T-helper 17 cell (primary cell): ENCODE measurements at places on chromosomes 2 and 18.

DNA sequence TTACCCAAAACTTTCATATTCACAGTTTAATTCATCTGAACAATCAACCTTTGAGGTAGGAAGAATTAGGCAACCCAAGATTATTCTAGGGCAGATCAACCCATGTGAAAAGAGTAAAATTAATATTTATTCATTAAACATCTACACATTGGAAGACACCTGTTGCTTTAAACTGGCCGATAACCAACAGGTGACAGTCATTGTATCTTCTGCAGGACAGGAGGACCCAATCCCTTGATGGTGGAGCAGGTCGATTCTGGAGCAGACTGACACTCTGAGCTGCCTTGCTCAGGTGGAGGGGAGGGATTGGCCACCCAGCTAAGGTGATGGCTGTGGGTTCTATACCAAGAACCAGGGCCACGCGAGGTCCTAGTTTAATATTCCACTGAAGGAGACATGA is 230.3 kb downstream of the OSR1 start:
- DNase-seq: no peak

DNA sequence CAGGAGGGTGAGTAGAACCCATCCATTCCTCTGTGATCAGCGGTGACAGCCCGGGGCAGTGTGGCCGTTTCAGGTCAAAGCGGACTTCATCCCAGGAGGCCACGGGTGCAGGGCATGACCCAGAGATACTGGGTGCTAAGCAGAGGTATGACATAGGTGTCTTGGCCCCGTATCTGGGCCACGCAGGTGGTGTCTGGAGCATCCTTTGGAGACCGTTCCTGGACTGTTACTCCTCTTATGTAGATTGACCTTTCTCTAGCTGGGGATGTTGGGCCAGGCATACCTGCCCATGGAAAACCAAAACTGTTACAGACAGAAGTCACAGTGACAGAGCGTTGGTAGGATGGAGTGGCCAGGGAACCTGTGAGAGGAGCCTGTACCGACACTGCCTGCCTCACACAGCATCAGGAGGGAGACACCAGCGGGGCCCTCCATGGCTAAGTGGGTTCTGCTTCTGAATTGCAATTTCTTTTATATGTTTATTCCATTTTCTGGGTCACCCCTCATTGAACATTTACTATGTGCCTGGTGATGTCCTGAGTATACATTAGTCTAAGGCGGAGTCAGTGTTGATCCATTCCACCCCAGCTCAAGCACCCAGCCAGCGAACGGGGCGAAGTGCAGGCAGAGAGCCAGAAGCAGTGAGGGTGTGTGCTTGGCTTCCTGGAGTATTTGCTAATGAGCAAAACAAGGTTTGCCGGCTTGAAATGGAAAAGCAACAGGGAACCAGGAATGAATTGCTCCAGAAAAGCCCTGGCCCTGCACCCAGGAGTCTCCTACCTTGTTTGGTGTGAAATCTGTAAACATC is 141.7 kb downstream of the SH3RF3 start:
- DNase-seq: no peak

DNA sequence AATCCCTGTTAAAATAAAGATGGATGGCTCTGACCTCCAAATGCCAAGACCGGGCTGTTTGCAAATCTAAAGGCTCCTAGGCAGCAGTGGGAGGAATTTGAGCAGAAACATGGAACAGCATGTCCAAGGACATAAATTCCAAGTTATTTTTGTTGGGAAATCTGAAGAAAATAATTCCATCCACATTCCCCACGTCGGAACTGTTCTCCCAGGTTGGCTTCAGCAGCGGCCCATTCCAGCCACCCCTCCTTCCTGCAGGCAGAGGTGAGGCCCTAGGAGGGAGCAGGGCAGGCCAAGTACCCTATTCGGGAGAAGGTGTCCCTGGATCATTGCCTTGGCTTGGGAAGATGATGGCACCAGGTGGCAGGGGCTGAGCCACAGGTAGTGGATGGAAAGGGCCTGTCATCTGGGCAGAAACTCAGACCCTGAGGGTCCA is 117.1 kb downstream of the CAPN13 start:
- DNase-seq: no peak

DNA sequence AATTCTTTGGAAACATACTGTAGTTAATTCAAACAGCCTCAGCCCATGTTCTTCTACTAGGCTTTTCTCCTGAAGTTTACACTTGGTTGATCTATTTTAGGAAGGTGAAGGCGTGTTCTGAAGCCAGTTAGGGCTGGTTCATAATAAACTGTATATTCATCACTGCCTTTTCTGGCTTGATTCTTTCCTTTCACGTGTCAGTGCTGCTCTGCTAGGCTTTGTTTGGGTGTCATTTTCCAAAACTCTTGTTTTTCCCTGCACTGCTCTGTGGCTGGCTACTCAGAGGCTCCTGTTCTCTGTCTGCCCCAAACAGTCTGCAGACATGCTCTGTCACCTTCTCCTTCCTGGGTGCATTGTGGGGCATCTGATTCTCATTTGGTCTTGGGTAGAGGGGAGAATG is 136.1 kb downstream of the PARD3B start:
- no peak for DNase-seq

DNA sequence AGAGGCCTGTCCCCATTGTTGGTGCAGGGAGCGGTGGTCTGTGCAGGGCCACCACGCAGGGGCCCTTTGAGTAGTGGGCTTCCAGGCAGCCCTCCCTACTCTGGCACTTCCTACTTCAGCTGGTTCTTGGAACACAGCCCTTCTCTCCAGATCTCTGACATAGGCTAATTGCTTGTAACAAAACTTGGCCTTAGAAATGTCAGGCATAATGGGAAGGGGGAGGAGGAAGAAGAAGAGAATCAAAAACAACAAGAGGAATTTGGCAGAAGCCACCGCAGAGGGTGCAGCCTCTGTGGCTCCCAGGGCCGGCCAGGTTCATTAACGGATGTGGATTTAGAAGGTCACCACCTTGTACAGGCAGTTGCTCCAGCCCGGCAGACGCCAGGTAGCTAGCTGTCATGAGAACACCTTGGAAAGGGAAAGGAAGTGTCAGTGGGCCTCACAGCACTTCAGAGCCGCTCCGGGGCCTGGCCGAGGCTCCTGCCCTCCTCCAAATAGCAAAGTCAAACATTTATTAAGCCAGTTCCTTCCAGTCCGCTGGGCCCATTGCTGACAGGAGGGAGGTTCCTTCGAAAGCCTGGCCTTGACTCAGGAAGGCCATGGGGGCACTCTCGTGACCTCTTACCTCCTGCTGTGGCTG is 7.4 kb downstream of the BOD1L2 start:
- DNase-seq: no peak

DNA sequence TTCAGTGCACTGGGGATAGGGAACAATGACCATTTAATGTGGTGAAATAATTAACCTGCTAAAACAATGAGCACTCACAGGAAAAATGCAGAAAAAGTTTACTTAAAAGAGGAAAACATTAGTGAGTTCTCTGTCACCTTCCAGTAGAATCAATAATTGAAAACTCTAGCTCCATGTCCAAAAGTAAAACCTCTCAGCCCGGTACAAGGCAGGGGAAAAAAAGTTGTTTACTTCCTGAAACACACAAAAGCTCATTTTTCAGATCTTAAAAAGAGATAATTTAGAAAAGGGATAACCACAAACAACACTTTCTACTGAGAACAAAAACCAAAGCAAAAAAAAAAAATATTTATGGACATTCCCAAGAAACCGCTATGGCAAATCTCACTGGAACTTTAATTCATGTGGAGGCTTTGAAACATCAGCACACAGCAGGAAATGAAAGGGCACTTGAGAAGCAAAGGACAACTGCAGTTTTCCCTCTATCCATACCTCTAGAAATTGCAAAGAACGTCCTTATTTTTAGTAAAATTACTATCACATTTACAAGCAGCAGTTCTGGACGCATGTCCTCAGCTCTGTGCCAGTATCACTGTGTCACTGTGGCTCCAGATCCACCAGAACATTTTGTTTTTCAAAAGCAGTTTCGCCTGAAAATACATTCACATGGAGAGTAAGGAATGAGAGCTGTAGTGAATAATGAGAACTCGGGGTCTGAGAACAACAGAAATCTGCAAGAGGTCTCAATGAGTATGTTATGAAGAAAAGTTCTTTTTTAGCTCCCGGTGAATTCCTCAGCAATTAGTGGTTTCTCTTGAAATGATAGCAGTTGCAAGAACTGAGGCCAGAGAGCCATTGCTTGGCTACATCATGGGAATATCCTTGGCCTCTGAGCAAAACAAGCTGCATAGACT is 44.7 kb upstream of the DNAH7 start:
- DNase-seq: no peak

GRCh38 chr2:74593826-74594772 is 39.6 kb downstream of the DOK1 start:
- no peak for DNase-seq

DNA sequence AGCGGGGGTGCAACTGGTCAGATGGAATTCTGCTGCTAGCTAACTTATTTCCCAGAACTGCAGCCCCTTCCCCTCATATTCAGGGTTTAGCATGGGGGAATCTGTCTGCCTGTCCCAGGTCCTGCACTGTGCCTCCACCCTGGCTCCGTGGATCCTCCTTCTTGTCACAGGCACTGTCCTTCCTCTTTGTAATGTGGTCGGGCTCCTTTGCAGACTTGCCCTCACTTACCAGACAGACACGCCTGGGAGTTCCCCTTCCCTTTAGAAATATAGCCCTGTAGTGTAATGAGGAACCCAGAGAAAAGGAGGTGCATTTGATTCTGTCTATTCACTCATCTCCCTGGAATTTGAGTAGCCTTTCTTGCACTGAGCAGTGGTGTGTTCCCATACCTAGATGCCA is 108.7 kb downstream of the TRIM43 start:
- DNase-seq: no peak

DNA sequence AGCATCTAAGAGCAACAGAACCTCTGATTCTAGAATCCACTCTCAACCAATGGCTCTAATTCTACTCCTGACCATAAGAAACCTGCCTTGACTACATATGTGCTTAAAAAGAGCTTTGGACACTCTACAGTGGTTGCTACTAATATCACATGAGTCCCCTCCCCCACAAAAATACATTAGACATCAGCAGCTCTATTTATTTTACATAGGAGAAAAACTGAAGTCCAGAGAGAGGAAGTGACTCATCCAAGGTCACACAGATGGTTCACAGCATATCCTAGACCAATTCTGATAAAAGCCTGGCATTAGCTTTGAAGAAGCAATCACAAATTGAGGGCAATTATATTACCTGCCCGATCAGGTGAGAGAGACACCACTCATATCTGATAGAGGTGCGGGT is 49.8 kb downstream of the ALK start:
- no peak for DNase-seq

DNA sequence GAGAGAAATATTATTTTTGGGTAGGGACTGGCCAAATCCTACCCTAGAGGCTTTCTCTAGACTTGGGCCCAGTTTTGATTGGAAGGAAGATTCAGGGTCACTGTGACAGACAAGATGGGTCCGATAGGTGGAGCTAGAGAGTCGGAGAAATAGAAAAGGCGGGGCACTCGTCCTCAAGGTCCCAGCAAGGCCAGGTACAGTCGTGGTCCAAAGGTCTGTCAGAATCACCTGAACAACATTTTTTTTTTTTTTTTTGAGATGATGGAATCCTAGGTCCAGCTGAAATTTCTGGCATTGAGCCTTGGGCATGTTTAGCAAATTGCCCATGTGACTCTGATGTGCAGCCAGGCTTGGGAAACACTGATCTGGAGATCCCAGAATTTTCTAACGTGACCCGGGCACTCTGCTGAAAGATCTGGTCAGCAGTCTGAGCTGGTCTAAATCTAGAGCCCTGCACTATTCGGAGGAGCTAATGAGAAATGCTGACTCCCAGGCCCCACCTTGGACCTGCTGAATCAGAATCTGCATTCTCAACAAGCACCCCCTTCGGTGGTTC is 23.0 kb upstream of the NTSR2 start:
- peak; percentile 43 for DNase-seq

DNA sequence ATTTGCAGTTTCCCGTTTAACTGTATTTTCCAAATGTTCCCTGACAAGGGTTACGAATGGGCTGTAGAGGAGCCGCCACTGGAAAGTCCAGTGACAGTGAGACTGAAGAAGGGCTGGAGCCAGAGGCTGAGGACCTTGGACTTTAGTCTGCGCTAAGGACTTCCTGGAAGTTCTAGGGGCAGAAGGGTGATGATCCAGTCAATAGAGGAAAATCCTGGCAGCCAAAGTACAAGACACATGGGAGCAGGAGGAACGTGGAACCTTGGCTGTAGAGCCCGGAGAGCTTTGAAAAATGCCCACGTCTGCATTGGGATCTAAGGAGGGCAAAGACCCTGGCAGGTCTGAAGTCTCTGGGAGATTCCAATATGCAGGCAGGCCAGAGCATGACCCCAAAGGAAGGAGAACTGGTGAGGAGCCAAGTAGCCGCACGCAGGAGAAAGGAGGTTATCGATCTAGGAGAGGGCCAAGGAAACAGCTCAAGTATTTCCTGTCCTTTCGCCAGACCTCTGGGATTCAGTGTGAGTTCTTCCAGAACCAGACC is 28.5 kb downstream of the MBP start:
- DNase-seq: no peak

DNA sequence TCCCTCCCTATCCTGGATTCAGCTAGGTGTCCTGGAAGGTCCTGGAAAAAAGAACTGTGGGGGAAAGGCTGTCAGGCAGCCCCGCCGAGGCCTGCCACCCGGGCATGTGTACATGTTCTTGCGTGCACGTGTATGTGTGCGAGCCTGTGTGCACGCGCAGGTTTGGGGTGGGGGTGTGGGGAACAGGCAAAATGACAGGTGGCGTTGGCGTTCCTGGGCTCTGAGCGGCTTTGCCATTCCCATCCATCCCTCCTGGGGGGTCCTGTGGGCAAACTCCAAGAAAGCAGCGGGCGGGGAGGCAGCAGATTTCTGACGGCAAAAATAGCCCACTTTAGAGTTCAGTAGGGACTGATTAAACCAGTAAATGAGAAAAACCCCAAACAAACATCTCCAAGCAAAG is 35.6 kb downstream of the EMX1 start:
- no peak for DNase-seq

GRCh38 chr2:2640371-2640770 is 309.3 kb upstream of the MYT1L start:
- no peak for DNase-seq

- DNase-seq: no peak
These were observed 107.6 kb downstream of the TRIB2 start for GRCh38 chr2:12824351-12824777.

- no peak for DNase-seq
These were observed 49.9 kb upstream of the RNU4ATAC start for GRCh38 chr2:121480826-121481225.

GRCh38 chr2:100520224-100520623 is 42.6 kb upstream of the PDCL3 start:
- no peak for DNase-seq

GRCh38 chr2:24945907-24946306 is 25.8 kb downstream of the DNAJC27 start:
- no peak for DNase-seq

DNA sequence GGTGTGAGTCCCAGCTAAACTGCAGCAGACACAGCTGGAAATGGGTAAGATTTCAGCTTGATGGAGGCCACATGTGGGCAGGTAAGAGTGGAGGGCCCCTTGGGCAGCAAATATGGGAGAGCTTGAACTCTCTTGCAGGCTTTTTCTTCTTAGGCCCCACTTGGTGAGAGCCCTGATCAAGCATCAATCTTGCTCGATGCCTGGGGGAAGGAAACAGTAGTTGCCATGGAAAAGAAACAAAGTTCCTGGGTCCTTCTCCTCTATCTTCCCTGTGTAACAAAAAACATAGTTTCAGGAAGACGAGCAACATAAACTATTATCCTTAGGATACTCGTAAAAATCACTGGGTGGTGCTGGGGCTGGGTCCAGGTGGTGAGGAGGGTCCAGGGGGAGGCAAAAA is 42.9 kb downstream of the KIAA1328 start:
- no peak for DNase-seq
